Adipocyte (in vitro differentiated cells): ENCODE measurements at places on chromosomes 1 and 21.

DNA sequence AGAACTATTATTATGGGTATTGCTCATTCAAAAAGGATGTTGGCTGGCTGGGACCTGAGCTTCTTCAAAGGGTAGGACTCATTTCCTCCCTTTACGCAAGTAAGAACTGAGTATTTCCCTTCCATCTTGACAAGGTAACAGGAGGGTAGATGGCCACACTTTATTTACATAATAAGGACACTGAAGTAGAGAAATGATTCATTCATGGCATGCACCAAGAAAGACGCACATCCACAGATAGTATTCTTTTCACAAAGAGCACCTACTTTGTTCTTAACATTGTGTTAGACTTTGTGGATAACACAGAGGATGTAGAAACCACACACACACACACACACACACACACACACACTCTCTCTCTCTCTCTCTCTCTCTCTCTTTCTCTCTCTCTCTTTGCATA lies 82.9 kb downstream of the FAM78B start:
- no peak for DNase-seq

- DNase-seq: no peak
Measured at GRCh38 chr1:40049725-40050124, 9.2 kb downstream of the CAP1 start.

GRCh38 chr21:34808569-34809204 lies 139.9 kb downstream of the CLIC6 start:
- peak; percentile 55 for DNase-seq

GRCh38 chr1:240555524-240555923 lies 56.4 kb downstream of the GREM2 start:
- peak; percentile 52 for DNase-seq

GRCh38 chr1:165452336-165453130 lies 7.6 kb upstream of the RXRG start:
- no peak for DNase-seq

DNA sequence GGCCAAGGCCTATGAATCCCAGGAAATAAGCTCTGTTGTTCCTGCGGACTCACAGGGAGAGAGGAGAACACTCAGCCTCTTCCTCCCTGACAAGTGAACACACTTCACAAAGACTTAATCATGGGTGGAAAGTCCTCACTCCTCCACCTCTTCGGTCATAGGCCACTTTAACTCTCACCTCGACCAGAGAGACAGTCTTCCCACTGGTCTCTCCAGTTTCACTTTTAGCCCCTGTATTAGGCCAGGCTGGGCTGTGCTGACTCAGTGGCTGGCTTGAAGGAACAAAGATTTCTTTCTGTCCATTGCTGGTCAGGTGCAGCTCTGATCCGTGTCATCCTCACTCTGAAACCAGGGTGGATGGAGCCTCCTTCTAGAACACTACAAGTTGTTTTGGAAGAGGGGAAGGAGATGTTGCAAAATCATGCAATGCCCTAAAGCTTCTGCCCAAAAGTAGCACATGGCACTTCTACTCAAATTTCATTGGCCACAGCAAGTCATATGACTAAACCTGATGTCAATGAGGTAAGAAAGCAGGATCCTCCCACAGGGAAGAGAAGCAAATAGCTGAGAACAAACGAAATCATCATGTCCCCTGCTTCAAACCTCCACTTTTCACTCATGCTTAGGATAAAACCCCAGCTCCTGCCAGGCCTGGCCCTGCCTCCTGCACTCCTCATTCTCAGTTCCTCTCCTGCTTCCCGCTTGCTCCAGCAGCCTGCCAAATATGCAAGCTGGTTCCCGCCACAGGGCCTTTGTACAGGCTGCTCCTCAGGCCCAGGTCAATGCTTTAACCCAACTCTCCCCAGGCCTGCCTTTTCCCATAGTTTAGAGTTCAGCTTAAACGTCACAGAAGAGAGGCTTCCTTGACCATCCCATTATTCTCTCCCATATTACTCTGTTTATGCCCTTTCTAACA lies 150.5 kb upstream of the RUNX3 start:
- DNase-seq: no peak

GRCh38 chr1:200323856-200324400 lies 85.9 kb downstream of the ZNF281 start:
- peak; percentile 56 for DNase-seq

DNA sequence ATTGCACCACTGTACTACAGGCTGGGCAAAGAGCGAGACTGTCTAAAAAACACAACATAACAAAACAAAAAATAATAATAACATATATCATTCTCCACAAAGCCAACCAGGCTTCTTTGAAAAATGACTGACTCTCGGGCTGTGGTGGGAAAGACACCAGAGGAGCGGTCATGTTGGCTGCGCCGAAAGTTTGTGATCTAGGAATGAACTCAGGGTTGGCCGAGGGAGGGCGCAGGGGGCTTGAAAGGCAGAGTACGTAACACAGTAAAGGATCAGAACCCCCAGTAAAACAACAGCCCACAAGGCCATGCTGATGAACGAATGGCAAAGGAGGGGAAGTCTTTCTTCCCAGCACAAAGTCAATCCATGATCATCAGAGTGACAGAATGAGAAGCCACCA lies 4.7 kb downstream of the SLC35E2B start:
- DNase-seq: no peak

DNA sequence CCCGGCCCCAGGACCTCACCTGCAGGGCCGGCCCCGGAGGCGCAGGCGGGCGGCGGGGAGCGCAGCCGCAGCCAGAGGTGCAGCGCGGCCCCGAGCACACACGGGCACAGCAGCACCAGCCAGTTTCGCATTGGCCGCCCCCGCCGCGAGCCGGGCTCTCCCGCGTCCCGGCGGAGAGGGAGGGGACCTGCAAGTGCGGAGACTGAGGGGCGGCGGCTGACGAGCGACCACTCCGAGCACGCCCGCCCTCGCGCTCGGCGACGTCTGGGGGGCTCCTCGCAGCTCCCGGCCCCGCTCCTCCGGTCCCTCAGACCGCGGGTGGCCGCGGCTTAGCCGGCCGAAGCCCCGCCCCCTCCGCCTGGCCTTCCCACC lies at the start of gene B3GALNT2:
Gene B3GALNT2, minus strand, starts transcription at position 331 of the 372 bp plus-strand sequence. Its CDS starts 200 bp downstream, at position 131.
- DNase-seq: no peak

DNA sequence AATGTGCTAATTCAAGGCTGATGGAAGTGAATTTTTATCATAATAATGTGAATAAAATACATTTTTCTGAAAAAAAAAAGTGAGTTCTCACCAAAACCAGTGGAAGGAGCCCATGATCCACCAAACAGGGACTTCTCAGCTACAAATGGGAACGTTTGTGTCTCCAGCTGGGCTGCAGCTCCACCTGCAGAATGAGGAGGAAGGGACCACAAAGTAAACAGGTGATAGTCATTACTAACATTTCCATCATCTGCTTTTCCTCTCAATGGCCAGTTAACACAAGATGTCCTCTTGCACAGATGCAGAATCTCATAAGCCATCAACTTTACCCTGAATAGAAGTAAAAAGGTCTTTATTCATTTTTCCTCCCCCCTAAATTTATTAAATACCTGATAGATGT lies 246.2 kb downstream of the MRPL39 start:
- no peak for DNase-seq

DNA sequence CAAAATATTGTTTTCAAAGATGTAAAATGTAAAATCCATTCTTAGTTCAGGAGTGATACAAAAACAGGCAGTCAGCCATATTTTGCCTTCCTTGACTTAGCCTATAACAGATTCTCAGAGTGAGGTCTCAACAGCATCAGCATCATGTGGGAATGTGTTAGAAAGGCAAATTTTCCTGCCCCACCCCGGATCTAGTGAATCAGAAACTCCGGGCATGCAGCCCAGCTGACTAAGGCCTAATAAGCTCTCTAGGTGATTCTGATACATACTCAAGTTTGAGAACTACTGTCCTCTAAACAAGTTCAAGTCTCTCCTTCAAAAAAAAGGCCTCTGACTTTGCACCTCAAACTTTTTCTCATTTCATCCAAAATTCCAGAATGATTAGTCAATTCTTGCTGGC lies 46.9 kb upstream of the PRRC2C start:
- peak; percentile 73 for DNase-seq
